ENCODE measurements at places on chromosomes 7 and 10.

DNA sequence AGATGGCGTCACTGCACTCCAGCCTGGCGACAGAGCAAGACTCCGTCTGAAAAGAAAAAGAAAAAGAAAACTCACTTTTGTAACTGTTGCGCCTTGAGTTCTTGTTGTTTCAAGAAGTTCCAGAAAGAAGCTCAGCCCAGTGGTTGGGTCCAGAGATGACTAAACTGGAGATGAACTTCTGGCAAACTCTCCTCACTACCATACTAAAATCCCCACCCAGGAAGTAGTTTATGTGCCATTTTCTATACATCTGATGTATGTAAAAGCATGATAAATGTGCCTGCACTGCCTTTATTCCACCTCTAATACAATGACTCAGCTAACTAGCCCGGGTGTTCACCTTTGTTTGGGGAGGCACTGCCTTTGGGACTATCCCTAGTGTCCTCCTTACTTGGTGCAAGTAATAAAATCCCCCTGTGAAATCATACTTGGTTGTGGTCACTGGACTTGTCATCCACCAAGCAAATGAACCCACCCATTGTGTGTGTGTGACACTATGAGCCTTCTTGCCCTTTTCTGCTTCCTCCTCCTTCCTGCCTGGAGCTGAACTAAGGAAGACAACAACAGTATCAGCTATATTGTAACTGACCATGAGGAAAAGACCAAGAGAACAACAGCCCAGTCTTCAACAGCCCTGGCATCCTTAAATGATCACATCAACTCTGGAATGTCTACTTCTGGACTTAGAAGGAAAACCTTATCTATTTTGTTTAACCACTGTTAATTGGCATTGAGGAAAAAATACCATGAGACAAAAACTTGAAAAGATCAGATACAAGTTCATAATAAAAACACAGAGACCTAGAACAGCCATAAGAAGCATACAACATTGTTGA, 33.6 kb downstream of the JMJD1C start:
- no peak for DNase-seq

DNA sequence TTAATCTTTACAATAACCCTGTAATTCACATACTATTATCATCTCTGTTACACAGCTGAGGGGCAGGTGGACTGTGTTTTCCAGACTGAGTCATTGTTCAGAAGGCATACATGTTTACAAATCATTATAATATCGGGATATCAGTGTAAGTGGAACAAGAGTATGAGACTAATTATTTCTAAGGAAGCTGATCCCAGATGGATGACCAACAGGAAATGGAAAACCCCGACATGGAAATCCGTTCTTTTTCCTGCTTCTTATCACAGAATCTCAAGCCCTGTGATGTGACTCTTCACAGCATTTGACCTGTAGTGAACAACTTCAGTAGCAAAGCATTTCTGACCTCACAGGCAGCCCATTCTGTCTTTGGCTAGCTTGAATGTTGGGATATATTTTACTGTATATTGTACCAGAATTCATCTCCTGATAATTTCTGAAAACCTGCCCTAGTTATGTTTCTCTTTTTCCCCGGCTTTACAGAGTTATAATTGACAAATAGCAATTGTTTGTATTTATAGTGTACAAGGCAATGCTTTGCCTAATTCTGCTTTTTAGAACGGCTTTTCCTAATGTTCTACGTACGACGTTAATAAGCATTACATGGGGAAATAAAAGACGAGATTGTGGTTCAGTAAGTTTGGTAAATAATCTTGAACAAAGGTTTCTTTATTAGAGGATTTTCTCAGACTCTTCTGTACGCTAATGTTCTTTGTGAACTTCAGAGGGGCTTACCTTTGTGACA, 78.6 kb upstream of the SYPL1 start:
- DNase-seq: no peak

GRCh38 chr7:87325576-87326370, 19.7 kb upstream of the CROT start:
- no peak for DNase-seq

DNA sequence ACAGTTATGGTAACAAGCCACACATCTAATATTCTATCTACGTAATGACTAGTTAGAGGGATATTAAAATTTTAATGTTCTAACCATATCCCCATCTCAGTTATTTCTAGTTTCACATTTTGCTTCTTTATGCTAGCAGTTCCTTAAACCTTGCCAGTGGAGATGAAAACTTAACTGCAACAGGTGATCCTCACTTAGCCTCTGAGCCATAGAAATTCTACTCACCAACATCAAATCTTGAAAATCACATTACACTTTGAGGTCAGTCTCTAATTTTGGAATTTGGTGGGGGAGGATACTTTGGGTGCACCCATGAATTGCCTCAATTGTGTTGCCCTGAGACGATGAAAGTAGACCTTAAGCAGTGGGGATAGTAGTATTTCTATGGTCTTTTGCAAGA, 256.4 kb downstream of the GATA3 start:
- no peak for DNase-seq

DNA sequence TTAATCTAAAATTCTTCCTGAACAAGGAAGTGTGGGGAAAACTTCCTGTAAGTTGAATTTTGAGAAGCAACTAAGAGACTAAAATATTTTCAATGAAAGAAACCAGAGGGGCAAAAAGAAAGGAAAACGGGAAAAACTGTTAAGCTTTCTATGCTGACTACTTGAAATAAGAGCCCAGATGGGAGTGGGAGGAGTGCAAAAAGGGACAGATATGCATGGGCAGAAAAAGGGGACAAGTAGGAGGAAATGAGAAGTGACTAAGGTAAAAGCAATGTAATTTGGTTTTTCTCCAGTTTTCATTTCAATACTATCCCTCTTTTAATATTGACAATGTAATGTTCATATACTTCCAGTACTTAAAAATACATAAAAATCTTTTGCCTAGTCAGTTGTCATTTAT, 11.1 kb downstream of the OGA start:
- DNase-seq: no peak

DNA sequence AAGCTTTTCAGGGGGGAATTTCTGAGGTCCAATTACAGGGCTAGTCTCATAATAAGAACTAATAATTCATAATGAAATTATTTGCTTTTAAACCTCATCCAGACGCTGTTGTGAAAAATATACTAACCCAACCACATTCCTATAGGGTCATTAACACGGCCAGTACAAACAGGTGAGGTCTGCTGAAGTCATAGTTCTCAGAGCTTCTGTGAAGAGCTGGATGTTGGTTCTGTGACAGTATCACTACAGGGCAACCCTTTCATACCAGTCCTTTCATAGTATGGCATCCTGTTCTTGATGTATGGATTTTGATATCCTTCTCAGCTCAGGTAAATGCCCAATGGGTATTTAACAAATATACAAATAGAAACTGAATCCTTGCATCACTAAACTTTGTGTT, 62.3 kb upstream of the FAM133B start:
- DNase-seq: no peak

DNA sequence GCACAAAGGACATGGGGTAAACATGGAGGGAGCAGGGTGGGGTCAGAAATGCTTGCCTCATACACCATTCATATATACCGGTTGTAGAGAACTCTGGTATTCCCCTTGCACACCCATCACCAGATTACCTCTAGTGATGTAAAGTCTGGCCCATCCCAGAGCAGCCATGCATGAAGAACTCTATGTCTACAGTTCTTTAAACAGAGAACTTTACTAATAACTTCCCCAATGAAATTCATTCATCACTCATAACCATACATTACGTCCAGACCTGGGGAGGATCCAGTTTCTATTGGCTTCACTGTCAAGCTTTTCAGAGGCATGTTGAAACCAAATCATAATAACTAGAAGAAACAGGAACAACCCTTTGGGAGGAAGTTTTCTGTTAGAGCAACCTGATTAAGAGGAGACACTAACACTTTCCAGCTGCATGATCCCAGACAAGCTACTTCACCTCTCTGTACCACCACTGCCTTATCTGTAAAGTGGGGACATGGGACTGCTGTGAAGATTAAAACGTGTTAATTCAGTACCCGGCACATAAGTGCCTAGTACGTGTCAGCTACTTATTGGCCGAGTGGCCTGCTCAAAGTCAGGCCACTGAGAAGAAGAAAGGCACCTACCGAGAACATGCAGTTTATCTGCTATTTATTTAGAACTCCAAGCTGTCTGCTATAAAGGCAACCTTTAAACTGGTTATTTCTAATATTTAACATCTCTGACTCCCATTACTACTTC, 59.7 kb downstream of the IGF2BP3 start:
- DNase-seq: no peak

DNA sequence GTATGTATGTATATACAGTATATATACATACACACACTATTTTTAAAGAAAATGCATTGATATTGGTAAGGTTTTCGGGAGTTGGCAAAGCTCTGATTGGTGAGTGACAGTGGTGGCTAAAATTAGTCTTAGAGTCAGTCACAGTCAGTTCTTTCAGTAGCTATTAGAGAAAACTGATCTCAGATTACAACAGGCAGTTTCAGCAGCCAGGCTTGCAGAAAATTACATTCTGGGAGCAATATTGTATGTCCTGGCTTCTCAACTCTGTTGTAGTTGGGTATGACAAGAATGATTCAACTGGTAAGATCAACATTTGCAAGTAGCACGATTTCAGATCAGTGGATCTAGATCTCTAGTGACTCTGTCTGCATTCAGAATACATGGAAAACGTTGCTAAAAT, 897.9 kb upstream of the AUTS2 start:
- no peak for DNase-seq

DNA sequence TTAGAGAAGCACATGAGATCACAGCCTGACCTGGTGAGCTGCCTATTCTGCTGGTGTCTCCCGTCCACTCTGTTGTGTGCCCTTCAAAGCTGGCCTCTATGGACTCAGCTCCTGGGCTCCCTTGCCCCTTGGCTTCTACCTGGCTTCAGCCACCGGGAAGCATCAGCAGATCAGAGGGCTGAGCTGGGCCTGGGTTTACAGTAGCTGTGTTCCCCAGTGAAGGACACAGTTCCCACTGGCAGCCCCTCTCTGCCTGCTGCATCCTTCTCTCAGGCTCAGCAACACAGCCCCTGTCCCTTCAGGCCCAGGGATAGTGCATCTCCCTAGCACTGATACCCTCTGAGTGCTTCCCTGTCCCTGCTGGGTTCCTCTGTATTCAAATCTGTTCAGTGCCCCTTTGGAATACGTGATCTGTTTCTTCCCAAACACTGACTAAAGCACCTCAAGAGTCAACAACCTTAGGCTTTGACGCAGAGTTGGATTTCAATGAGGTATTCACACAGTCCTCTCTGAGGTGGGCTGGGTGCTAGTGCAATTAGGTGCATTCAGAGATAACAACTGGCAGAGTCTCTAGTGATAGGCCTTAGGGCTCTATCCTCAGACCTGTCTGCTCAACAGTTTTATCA, 109.8 kb downstream of the GRID1 start:
- no peak for DNase-seq

GRCh38 chr10:97131666-97132065, 54.1 kb downstream of the SLIT1 start:
- no peak for DNase-seq

DNA sequence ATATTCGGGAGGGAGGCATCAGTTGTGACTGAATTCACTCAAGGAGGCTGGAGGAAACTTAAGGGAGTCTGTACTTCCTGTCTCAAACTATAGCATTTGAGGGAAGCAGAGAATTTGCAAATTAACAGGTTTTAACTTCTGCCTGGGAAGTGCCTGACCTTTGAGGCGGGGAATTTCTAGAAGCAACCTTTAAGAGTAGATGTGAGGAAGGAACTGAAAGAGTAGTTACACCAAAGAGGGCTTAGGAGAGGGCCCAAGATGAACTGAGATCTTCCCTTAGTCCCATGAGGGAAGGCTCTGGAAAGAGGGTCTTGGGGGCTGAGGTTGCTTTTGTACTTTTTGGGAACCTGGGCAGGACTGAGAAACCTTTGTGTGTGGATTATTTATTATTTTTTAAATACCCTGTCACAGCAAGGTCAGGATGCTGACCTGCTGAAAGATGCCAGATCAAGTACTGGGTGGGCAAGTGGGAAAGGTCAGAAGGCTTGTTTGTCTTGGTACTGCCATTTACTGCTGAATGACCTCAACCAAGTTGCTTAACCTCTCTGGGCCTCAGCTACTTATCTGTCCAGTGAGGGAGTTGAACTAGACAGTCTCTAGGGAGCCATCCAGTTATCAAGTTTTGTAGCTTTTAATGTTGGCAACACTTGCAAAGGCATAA, 2.4 kb downstream of the GPR158 start:
- no peak for DNase-seq

DNA sequence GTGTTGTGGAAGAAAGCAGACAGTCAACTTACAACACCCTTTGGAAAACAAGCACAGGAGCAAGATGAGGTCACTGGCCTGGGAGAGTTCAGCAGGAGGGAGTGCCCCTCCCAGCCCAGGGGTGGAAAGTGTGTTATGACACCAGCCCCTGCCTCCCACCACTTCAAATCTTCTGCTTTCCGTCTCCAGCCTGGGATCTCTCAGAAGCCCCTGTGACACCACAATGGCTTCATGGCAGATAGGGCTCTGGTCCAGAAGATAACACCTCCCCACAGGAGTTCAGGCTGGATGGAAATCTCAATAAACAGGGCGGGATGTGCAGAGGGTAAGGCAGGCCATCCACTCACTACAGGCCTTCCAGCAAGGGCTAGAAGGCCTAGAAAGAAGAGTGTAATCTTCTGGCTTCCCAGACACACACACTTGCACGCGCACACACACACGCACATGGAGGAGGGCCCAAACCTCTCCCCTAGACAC, 48.7 kb upstream of the ZMIZ1 start:
- no peak for DNase-seq

DNA sequence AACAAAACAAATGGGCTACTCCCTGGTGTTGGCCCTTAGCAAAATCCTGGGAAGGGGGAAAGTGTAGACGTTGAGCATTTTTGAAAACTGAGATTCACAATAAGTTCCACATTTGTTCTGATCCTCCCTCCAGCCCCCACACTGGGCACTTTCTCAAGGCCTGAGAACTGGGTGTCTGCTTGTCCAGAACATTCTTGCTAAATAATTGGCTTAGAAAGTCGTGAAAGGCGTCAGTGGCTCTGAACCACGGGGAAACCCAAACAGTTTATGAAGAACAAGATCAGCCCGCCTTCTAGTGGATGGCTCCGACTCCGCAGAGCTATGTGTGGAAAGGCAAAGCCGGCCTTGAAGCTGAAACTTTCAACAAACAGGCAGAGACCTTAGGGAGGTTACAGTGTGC, 370.1 kb downstream of the PRPF18 start:
- DNase-seq: no peak

GRCh38 chr10:43863859-43864591, 215.3 kb upstream of the ZNF32 start:
- no peak for DNase-seq

GRCh38 chr7:6419310-6419773, 28.4 kb downstream of the DAGLB start:
- no peak for DNase-seq
